CD4-positive, alpha-beta T cell treated with Interleukin-4 for 1 hour (primary cell): ENCODE measurements at places on chromosomes 3 and 15.

DNA sequence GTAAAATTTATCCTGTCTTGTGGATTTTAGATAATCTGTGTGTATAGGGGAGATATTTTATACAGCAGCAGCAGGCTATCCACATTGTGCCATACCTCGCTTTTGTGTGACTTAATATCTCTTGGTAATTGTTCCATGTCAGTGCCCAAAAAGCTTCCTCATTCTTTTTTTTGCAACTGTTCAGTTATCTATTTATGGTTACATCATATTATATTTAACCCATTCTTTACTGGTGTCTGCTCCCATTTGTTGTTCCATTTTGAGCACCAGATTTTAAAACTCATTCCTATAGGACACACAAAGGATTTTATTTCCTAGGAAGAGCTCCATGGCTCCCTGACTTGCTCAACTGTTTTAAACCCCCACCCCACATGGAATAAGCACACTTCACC, 86.3 kb upstream of the RASGRP1 start:
- no peak for DNase-seq

DNA sequence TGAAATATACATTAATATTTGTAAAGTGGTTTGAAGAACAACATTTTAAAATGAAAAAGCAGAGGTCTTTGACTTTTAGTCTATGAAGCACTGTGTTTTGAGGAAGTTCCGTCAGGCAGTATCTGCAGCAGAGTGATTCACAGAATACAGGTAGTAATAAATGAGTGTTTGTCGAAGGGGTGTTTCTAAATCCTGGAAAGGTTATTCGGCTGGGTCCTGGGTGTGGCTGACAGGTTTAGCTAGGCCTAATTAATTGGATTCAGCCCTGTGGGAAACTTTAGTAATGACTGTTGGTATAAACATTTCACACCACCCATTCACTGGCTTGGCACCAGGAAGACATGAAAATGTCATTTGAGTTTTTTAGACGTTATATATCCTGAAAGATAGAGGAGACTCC, 51.3 kb downstream of the TIPARP start:
- DNase-seq = no peak

- no peak for DNase-seq
Measured at GRCh38 chr3:4895838-4896237, 83.4 kb upstream of the BHLHE40 start.

GRCh38 chr3:193879099-193879863, 256.7 kb upstream of the HES1 start:
- DNase-seq = no peak

GRCh38 chr3:130340766-130341165, 4.7 kb upstream of the COL6A5 start:
- no peak for DNase-seq

DNA sequence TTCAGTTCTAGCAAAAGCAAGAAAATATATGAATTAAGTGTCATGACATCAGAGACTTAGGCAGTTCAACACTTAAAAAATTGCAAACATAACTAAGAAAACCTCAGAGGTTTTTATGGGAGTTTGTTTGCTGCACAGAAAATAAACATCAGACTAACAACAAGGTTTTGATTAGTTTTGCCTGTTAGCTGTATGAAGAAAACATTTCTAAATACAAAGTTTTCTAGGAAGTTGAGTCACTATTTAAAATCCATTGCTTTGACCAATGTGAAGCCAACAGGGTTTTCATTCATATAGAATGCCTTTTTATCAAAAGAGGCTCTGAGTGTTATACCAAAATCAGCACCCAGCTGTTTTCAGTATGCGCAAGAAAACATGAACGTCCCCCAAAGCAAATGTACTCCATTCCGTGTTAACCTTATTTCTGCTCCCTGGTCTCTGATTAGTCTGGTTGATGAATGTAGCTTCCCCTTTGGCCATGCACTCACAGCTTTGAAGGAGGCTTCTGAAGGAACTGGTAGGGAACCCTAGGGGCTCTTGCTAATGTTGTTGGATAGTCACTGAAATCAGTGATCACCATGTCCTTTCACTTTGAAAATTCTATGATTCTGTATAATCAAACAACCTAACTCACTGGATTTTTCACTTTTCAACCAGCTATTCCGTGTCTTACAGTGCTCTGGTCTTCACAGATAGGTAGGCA, 89.6 kb upstream of the TSEN2 start:
- DNase-seq = no peak
